ENCODE measurements at places on chromosomes 11 and 22. TPM values are rescaled to one million over a fixed set of nuclear protein-coding genes. Genes with fewer than 3 reads are reported as not detected.
A peak's percentile ranks its signal among the peaks of the same experiment; 100 is the strongest.

GRCh38 chr11:90204832-90205646 is 17.8 kb downstream of the CHORDC1 start:
- no peak overlapping the region for H3K4me3 ChIP-seq
- no peaks in the 10 kb centered on the region for H3K27me3 ChIP-seq
- peak; percentile 39 for DNase-seq
- H3K4me1 ChIP-seq, result no peaks in the 10 kb centered on the region
- H3K27ac ChIP-seq, result no peak overlapping the region
- peaks cover 47% of the 10 kb centered on the region for H3K36me3 ChIP-seq

GRCh38 chr11:117908959-117909610 is 20.1 kb downstream of the TMPRSS13 start:
- H3K27me3 ChIP-seq, result no peaks in the 10 kb centered on the region
- DNase-seq, result no peak
- no peak overlapping the region for H3K27ac ChIP-seq
- no peaks in the 10 kb centered on the region for H3K36me3 ChIP-seq

The MMP20 gene
- total RNA-seq, result 0.30 TPM

The TEX54 gene
- total RNA-seq, result not detected

DNA sequence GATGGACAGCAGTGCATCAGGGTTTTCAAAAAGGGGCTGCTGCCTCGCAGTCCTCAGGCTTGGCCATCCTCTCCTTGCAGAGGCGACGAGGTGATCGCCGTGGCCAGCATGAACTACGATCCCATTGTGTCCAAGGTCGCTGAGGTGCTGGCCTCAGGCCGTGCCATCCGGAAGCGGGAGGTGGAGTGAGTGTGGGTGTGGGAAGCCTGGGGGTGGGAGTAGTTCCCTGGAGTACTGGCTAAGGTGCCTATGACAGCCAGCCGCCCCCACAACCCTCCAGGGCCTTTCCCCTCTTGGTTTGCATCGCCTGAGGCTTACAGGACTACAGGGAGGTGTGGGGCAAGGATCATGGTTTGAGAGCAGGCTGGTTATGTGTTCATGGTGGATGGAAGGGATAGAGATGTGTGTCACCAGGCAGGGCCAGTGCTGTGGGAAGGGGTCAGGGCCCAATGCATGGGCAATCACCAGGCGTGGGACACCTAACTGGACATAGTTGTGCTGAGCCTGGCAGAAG is 2.1 kb upstream of the LZTR1 start:
- DNase-seq, result no peak
- H3K36me3 ChIP-seq, result no peaks in the 10 kb centered on the region
- H3K27ac ChIP-seq, result no peak overlapping the region

The KDM4E gene
- not detected for total RNA-seq

The FXYD2 gene
- 0.52 TPM for total RNA-seq

The POU2AF1 gene
- 0.17 TPM for total RNA-seq

- H3K27me3 ChIP-seq, result no peaks in the 10 kb centered on the region
- DNase-seq, result no peak
- H3K4me3 ChIP-seq, result no peak overlapping the region
- H3K4me1 ChIP-seq, result 0 out of 2 replicates have a peak, but pooled peaks cover 3% of the 10 kb centered on the region
- H3K27ac ChIP-seq, result no peak overlapping the region
- H3K36me3 ChIP-seq, result no peaks in the 10 kb centered on the region
Measured at GRCh38 chr22:46929046-46929709, 166.7 kb downstream of the TBC1D22A start.

DNA sequence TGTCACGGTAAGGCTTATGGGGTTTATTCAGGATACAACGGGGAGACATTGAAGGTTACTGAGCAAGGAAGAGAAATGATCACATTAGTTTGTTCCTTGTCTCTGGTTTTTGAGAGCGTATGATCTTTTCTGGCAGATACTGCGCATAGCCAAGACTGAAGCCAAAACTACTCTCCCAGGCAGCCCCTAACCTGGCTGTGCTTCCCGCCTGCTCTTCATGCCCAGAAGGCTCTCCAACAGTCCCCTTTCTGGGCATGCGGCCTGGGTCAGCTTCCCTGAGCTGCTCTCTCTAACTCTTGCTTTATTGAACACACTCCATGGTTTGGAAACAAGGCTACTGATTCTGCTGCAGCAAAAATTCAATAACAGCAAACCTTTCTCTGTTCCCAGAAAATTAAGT is 306.6 kb downstream of the BUD13 start:
- H3K27ac ChIP-seq, result no peak overlapping the region
- DNase-seq, result no peak
- peaks cover 45% of the 10 kb centered on the region for H3K27me3 ChIP-seq
- H3K4me3 ChIP-seq, result no peak overlapping the region
- H3K4me1 ChIP-seq, result no peaks in the 10 kb centered on the region

GRCh38 chr11:67371911-67372320 is 1.5 kb downstream of the CLCF1 start:
- no peak for DNase-seq
- H3K4me3 ChIP-seq, result peak overlapping the region; percentile 83
- H3K27me3 ChIP-seq, result no peaks in the 10 kb centered on the region
- peak overlapping the region; percentile 100 for H3K27ac ChIP-seq
- H3K36me3 ChIP-seq, result no peaks in the 10 kb centered on the region

The PRR33 gene
- total RNA-seq, result not detected

GRCh38 chr22:26460202-26460601 is 23.4 kb downstream of the HPS4 start:
- H3K27ac ChIP-seq, result no peak overlapping the region
- H3K4me3 ChIP-seq, result no peak overlapping the region
- no peak for DNase-seq
- H3K4me1 ChIP-seq, result peaks cover 7% of the 10 kb centered on the region
- H3K27me3 ChIP-seq, result no peaks in the 10 kb centered on the region
- peaks cover 18% of the 10 kb centered on the region for H3K36me3 ChIP-seq

The CYTH4 gene
- 3.8 TPM for total RNA-seq

DNA sequence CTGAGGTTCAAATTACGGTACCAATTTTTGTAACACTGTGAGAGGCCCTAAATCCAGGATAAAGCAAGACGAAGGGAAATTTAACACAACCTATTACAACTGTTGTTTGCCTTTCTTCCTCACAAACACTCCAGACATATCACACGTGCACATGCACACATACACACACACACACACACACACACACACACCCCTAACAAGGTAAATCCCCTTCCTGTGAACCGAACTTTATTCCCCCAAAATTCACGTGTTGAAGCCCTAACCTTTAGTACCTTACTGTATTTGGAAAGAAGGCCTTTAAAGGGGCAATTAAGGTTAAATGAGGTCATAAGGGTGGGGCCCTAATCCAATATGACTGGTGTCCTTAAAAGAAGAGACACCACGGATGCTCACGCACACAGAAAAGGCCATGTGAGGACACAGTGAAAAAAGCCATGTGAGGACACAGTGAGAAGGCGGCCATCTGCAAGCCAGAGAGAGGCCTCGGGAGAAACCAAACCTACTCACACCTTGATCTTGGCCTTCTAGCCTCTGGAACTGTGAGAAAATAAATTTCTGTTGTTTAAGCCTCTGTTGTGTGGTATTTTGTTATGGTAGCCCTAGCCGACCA is 1.8 kb downstream of the SERGEF start:
- H3K4me3 ChIP-seq, result no peak overlapping the region
- peaks cover 7% of the 10 kb centered on the region for H3K4me1 ChIP-seq
- no peaks in the 10 kb centered on the region for H3K36me3 ChIP-seq
- DNase-seq, result no peak

- H3K4me3 ChIP-seq, result peak overlapping the region; percentile 92
- H3K27ac ChIP-seq, result peak overlapping the region; percentile 100
- H3K27me3 ChIP-seq, result no peaks in the 10 kb centered on the region
- DNase-seq, result no peak
- H3K4me1 ChIP-seq, result peaks cover 11% of the 10 kb centered on the region
Measured at GRCh38 chr22:50530580-50530876, 716 bp upstream of the TYMP start.

DNA sequence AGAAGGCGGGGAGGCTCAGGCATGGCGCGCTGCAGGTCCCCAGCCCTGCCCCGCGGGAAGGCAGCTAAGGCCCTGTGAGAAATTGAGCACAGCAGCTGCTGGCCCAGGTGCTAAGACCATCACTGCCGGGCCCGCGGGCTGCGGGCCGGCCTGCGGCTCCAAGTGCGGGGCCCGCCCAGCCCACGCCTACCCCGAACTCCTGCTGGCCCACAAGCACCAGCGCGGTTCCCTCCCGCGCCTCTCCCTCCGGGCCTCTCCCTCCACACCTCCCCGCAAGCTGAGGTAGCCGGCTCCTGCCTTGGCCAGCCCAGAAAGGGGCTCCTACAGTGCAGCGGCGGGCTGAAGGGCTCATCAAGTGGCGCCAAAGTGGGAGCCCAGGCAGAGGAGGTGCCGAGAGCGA is 4.6 kb upstream of the RDX start:
- no peak overlapping the region for H3K27ac ChIP-seq
- H3K4me1 ChIP-seq, result peaks cover 39% of the 10 kb centered on the region
- no peak for DNase-seq
- H3K4me3 ChIP-seq, result no peak overlapping the region

DNA sequence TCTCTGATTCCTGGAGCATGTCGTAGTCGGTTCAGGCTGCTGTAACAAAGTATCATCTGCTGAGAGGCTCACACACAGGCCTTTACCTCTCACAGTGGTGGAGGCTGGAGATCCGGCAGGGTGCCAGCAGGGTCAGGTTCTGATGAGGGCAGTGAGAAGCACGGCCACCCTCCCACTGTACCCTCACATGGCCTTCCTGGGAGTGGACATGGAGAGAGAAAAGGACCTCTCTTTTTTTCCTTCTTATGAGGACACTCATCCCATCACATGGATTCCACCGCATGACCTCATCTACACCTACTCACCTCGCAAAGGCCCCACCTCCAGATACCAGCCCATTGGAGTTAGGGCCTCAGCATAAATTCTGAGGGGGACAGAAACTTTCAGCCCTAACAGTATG is 99.5 kb downstream of the BCR start:
- no peak overlapping the region for H3K27ac ChIP-seq
- peaks cover 23% of the 10 kb centered on the region for H3K4me1 ChIP-seq
- peaks cover 10% of the 10 kb centered on the region for H3K36me3 ChIP-seq
- H3K27me3 ChIP-seq, result no peaks in the 10 kb centered on the region
- H3K4me3 ChIP-seq, result no peak overlapping the region

The SMIM35 gene
- total RNA-seq, result not detected

- H3K36me3 ChIP-seq, result no peaks in the 10 kb centered on the region
- H3K4me3 ChIP-seq, result no peak overlapping the region
- DNase-seq, result no peak
- H3K27me3 ChIP-seq, result no peaks in the 10 kb centered on the region
- no peak overlapping the region for H3K27ac ChIP-seq
Measured at GRCh38 chr11:30018495-30018894, 1.7 kb upstream of the KCNA4 start.

GRCh38 chr22:33467620-33468095 is 409.5 kb upstream of the SYN3 start:
- H3K4me1 ChIP-seq, result no peaks in the 10 kb centered on the region
- H3K4me3 ChIP-seq, result no peak overlapping the region
- no peak for DNase-seq
- H3K36me3 ChIP-seq, result no peaks in the 10 kb centered on the region
- H3K27ac ChIP-seq, result no peak overlapping the region

- no peak overlapping the region for H3K27ac ChIP-seq
- no peak overlapping the region for H3K4me3 ChIP-seq
- peaks cover 24% of the 10 kb centered on the region for H3K27me3 ChIP-seq
Measured at GRCh38 chr11:22798901-22799300, 30.7 kb downstream of the SVIP start.

The MYOD1 gene
- total RNA-seq, result not detected

DNA sequence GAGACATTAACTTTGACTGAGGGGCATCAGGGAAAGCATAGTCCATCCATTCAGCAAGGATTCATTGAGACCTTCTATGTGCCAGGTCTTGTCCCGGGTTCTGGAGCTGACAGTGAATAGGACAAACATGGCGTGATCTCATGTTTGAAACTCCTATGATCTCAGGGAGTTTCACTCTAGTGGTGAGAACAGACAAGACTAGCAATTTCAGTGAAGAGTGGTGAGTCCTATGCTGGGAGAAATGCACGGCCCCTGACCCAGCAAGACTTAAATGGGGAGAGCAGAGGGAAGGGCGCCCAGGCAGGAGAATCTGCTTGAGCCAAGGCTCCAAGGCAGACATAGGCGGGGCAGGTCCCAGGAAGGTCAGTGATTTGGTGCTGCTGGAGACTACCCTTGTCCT is 155.7 kb downstream of the CEP164 start:
- H3K27ac ChIP-seq, result no peak overlapping the region
- H3K36me3 ChIP-seq, result no peaks in the 10 kb centered on the region
- no peaks in the 10 kb centered on the region for H3K4me1 ChIP-seq
- H3K27me3 ChIP-seq, result 0 out of 2 replicates have a peak, but pooled peaks cover 5% of the 10 kb centered on the region

GRCh38 chr11:35944503-35945136 is 758 bp downstream of the LDLRAD3 start:
- peak overlapping the region; percentile 68 for H3K27ac ChIP-seq
- no peaks in the 10 kb centered on the region for H3K36me3 ChIP-seq
- H3K4me1 ChIP-seq, result peaks cover 35% of the 10 kb centered on the region
- peak overlapping the region; percentile 76 for H3K4me3 ChIP-seq
- DNase-seq, result no peak
- H3K27me3 ChIP-seq, result no peaks in the 10 kb centered on the region

GRCh38 chr11:69906453-69906907 is 87.3 kb upstream of the FGF3 start:
- H3K27me3 ChIP-seq, result no peaks in the 10 kb centered on the region
- DNase-seq, result no peak
- peaks cover 3% of the 10 kb centered on the region for H3K4me1 ChIP-seq

The C11orf52 gene
- total RNA-seq, result 4.6 TPM

GRCh38 chr22:44753189-44754042 is 1.0 kb downstream of the ARHGAP8 start:
- no peaks in the 10 kb centered on the region for H3K36me3 ChIP-seq
- no peaks in the 10 kb centered on the region for H3K27me3 ChIP-seq
- H3K4me1 ChIP-seq, result peaks cover 63% of the 10 kb centered on the region
- peak overlapping the region; percentile 89 for H3K4me3 ChIP-seq
- no peak for DNase-seq

GRCh38 chr11:111494040-111494439 is 18.1 kb downstream of the BTG4 start:
- H3K4me1 ChIP-seq, result no peaks in the 10 kb centered on the region
- no peak overlapping the region for H3K27ac ChIP-seq
- H3K27me3 ChIP-seq, result no peaks in the 10 kb centered on the region
- no peaks in the 10 kb centered on the region for H3K36me3 ChIP-seq
- no peak for DNase-seq

- no peak overlapping the region for H3K27ac ChIP-seq
- H3K27me3 ChIP-seq, result no peaks in the 10 kb centered on the region
- H3K4me1 ChIP-seq, result peaks cover 7% of the 10 kb centered on the region
- H3K36me3 ChIP-seq, result no peaks in the 10 kb centered on the region
Measured at GRCh38 chr22:40641269-40641668, 4.8 kb upstream of the MRTFA start.

The POU2AF3 gene
- not detected for total RNA-seq

- H3K4me3 ChIP-seq, result no peak overlapping the region
- H3K4me1 ChIP-seq, result no peaks in the 10 kb centered on the region
- DNase-seq, result no peak
- no peaks in the 10 kb centered on the region for H3K27me3 ChIP-seq
- H3K36me3 ChIP-seq, result peaks cover 26% of the 10 kb centered on the region
Measured at GRCh38 chr11:63998558-63999348, 12.5 kb downstream of the OTUB1 start.

The MFNG gene
- total RNA-seq, result 4.5 TPM

The CCDC15 gene
- 2.4 TPM for total RNA-seq
